ENCODE measurements at places on chromosomes 2 and 18.
A peak's percentile ranks its signal among the peaks of the same experiment; 100 is the strongest.

DNA sequence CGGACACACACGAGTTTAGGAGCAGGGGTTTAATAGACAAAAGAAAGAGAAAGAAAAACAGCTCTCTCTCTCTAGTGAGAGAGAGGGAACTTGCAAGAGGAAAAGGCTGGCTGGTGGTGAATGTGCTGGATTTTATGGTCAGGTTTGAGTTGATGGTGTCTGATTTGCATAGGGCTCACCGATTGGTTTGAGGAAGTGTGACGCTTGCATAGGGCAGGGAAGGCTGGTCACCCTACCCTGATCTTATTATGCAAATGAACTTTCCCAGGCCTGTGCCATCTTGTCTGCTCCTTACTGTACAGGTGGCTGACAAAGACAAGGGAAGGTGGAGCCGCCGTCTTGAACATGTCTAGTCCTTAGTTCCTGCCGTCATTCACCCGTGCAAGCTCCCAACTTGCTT, 408.9 kb downstream of the RIT2 start:
- peak; percentile 0 for DNase-seq

DNA sequence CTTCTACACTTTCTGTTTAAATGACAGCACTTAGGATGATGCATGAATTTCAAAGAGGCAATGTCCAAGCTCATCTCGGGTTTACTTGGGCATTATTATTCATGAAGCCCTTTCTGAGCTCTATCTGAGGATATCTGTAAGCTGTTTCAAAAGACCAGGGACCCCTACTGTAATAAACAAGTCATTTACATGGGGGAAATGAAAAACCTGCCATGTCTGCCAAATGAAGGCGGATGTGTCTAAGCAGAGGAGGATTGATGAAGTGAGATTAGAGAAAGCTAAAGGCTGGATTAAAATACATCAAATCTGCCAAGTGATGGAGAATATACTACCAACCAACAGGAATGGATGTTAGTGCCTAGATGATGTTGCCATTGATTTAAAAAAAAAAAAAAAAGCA, 64.5 kb downstream of the SUCLG1 start:
- DNase-seq, result no peak

- DNase-seq, result no peak
These were observed 188.9 kb downstream of the NDUFA10 start for GRCh38 chr2:239836021-239836765.

- DNase-seq, result no peak
These were observed 1.1 kb downstream of the TMX3 start for GRCh38 chr18:68713796-68714195.

GRCh38 chr2:216559625-216560156, 61.0 kb downstream of the RPL37A start:
- DNase-seq, result no peak

DNA sequence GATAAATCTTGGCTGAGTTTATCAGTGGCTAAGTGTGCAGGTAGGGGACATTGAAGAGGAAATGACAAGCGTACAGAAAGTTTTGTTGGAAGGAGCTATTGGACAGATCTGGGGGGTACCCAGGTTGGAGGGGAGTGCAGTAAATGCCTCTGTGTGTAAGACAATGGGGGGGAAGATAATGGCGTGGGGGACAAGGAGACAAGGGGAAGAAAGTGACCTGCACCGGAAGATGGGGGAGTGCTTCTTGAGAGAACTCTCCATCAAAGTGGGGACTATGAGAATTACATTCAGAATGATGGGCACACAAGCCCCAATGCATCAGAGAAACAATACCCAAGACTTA, 190.0 kb downstream of the ALPK2 start:
- no peak for DNase-seq

- DNase-seq, result peak; percentile 82
These were observed 53.9 kb upstream of the B3GNT2 start for GRCh38 chr2:62142054-62142453.

DNA sequence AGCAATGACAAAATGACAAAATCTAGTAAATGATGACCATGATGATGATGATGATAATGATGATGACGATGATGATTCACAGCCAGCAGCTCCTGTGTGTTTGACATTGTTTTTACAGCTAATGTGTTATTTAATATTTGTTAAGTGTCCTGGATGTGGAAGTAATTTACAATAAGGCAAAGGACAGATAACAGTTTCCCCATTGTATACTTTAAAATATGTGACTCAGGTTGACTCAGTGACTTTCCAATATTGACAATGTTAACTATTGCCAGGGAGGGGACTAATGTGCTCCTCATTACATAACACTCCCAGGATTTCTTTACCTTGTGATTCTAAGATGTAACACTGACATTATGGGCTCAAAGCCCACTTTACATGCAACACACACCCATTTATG, 602.2 kb downstream of the FBXO15 start:
- no peak for DNase-seq

- no peak for DNase-seq
These were observed 9.1 kb downstream of the MPPE1 start for GRCh38 chr18:11899063-11899462.
